Activated T-cell treated with anti-CD3 and anti-CD28 coated beads, Interleukin-2, amount 50 U/mL, for 4 hours (primary cell): ENCODE measurements at places on chromosomes 6 and 20. TPM values are rescaled to one million over a fixed set of nuclear protein-coding genes. Genes with fewer than 3 reads are reported as not detected.

DNA sequence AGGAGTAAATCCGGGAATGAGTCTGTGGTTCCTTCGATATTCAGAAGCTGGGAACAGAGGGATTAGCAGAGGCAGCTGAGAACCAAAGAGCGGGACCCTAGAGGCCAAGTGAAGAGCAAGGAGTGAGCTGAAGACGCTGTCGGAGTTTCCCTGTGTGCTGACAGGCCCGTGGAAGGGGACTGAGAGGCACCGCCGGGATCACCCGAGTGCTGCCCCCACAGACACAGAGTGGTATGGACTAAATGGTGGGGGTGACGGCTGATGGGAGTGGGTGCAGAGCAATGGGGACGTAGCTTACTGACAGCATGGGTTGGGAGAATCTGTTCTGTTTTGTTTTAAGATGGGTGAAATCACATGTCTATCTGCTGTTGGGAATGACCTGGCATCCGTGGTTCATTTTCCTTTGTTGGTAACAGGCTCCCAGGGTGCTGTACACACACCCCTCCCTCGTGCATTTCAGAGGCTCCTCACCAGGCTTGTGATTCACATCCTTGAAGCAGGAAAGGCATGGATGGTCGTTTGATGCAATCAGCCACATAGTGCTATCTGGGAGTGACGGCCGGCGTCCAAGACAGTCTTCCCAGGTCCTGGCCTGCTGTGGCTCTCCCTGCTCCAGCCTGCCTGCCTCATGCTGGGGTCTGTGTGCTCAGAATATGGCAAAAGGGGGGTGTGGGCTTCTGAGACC lies 97.4 kb downstream of the THBS2 start:
- DNase-seq, result no peak

Gene TCF21
- 0.05 TPM for total RNA-seq

Gene SLX4IP
- total RNA-seq, result 4.7 TPM

Gene EIF6
- 331 TPM for total RNA-seq

Gene PHACTR3
- not detected for total RNA-seq

- no peak for DNase-seq
Observed at GRCh38 chr6:22667855-22668254, 98.5 kb downstream of the HDGFL1 start.
